ENCODE measurements at places on chromosomes 3 and 15.

DNA sequence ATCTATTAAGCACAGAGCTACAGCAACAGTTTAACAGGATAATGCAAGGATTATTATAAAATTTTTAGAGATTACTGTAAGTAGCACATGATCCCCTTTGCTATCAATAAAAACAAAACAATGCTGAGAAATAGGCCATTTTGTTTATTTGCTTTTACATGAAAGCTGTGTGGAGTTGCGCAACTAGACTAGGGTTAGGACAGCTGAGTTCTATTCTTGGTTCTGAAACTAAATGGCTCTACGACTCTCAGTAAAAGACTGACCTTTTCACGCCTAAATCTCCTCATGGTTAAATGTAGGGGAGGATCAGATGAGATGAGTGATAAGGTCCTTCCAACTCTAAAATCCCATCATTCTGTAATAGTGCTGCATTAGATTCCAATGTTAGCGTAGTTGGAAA is 25.0 kb downstream of the KCNMB2 start:
- DNase-seq = no peak

DNA sequence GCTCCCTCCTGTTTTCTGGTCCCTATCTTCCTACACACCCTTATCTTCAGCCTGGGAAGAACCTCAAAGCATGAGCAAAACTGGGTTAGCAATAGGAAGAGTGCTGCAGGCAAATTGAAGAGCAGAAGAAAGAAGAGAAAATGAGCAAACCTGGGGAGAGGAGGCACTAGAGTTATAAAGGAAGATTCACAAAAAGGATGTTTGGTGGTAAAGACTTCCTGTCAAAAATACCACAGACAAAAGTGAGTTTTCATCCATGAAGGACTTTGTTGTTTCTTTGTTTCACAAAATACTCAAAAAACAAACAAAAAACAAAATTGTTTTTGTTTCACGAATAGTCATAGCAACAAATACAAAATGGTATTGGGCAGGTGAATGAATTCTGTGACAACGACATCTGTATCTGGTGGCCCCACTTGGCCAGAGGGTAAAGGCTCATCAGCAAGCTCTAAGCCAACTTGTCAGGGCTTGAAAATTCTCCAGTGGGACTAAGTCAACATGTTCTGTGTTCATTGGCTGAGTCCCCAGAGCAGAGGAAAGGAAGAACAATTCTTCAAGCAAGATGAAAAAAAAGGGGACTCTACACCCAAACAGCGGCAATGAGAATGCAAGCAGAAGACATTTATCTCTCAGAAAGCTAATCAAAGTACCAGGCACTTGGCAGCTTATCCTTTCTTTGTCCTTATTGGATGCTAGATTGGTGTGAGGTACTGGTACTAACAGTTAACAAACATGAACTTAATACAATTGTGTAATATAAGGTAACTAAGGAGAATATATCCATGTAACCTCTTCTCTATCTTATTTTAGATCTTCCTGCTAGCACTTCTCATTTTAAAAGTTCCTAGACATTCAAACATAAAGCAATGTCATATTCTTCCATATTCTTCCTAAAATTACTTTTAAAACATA is 9.7 kb downstream of the ATP8B4 start:
- DNase-seq = no peak

DNA sequence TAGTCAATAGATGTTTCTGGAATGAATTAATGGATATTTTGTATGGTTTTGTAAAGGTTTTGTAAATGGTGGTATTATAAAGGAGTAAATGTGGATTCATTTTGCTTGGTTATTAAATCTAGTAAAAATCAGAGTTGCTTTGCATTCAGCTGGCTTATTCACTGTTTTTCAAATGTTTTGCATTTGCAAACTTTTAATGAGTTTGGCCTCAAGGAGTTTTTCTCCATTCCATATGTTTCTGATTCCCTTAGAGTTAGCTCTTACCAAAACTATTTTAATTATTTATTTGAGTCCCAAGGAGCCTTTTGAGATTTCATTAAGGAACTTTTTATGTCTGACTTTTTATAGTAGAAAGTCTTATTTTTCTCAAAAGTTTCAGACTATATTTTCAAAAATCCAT is 992.2 kb downstream of the DIPK2A start:
- no peak for DNase-seq

DNA sequence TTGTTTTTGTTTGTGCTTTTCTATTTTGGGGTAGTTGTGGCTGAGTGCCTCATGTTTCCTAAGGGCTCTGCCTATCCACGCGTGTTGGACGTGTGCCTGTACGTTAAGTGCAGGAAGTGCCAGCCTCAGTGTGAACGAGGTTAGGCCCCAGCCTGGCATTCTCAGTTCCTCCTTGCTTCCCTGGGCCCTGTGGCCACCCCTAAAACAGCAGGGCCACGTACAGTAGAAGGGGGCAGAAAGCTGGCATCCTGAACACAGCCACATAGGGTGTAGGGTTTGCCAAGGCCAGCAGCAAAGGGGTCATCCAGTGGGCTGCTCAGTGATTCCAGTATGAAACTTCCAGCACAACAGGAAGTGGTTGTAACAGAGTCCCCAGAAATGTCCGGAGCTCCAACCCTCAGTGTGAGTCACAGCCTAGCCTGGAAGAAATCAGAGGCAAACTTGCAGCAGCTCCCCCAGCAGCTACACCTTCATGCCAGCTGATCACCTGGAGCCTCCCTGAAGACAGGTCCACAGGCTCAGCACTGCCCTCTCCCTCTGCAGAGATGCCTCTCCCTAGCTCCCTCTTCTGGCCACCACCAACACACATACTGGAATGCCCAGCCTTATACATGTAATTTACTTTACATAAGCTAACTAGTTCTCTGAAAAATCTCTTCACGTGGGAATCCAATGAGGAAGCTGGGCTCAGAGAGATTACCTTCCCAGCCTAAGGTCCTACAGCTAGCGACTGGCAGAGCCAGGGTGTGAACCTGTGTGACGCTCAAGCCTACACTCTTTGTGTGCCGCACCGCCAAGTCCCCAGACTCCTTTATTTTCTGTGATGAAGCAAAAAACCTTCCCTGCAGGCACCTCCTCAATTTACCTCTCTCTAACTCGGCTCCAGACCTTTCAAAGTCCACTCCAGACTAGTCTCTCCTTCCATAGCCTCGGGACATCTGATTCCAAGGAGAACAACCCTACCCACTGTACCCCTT is 26.6 kb downstream of the ILDR1 start:
- DNase-seq = peak; percentile 52

GRCh38 chr3:133803469-133803868 is 2.1 kb upstream of the SRPRB start:
- no peak for DNase-seq

DNA sequence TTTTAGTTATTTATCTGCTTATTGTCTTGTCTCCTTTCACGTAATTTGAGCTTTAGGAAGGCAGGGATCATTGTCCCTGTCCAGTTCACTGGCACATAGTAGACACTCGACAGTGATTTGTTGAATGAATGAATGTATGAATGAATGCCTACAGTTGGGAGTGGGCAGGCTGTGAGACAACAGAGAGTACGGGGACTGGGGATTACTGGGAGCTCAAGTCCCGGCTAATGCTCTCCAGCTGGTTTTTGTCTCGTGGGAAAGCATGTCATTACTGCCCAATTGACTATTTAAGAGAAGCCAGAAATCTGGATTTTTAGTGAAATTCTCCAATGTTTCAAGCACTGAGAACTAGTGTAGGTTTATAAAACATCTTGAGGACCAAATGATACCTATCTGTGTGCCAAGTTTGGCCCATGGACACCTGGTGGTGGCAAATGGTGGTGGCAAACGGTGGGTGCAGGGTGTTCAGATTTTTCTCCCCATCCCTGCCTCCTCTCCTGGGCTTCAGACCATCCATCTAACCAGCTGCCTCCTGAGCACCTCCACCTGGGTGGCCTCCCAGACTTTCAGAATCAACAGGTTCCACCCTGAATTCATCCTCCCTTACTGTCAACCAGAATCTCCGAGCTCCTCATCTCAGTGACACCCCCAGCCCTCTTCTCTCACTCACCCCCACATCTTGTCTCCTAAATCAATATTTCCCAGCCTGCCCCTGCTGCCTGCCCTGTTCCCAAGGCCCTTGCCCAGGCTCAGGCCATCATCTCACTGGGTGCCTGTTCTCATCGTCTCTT is 36.2 kb upstream of the TRH start:
- no peak for DNase-seq

GRCh38 chr3:54296531-54296930 is 174.2 kb downstream of the CACNA2D3 start:
- DNase-seq = no peak

- DNase-seq = no peak
These were observed 37.4 kb upstream of the CCDC174 start for GRCh38 chr3:14614189-14614588.

GRCh38 chr15:76972389-76973361 is 22.3 kb upstream of the PSTPIP1 start:
- DNase-seq = no peak

- DNase-seq = no peak
These were observed 24.7 kb upstream of the HHLA2 start for GRCh38 chr3:108271626-108272025.

- no peak for DNase-seq
These were observed 284.8 kb downstream of the OTOL1 start for GRCh38 chr3:161781381-161781780.

DNA sequence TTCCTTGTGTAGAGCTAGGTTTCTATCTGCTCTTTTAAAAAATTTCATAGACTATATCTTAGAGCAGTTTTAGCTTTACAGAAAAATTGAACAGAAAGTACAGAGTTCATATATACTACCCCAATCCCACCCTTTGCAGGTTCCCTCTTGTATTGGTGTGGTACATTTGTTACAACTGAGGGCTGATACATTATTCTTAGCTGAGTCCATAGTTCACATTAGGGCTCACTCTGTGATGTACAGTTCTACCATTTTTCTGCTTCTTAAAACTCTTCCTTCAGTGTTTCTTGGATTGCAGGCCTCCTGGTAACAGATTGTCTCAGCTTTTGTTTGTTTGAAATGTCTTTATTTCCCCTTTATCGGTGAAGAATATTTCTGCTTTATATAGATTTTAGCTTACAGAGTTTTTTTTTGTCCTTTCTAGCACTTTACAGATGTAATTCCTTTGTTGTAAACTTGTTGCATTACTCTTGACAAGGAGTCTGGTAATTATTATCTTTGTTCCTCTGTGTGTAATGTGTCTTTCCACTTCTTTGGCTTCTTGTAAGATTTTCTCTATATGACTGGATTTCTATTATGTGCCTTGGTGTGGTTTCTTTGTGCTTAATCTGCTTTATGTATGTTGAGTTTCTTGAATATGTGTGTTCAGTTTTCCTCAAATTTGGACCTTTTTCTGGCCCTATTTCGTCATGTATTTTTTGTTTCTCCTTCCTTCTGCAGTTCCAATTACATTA is 25.3 kb downstream of the MEF2A start:
- no peak for DNase-seq

- DNase-seq = no peak
These were observed 31.3 kb upstream of the CCDC54 start for GRCh38 chr3:107345822-107346405.

- DNase-seq = no peak
These were observed 70.1 kb upstream of the RORA start for GRCh38 chr15:61299075-61299763.

- DNase-seq = peak; percentile 88
These were observed 56.3 kb downstream of the IL20RB start for GRCh38 chr3:137013951-137014688.

- no peak for DNase-seq
These were observed 727.7 kb downstream of the ROBO1 start for GRCh38 chr3:79040091-79040490.

DNA sequence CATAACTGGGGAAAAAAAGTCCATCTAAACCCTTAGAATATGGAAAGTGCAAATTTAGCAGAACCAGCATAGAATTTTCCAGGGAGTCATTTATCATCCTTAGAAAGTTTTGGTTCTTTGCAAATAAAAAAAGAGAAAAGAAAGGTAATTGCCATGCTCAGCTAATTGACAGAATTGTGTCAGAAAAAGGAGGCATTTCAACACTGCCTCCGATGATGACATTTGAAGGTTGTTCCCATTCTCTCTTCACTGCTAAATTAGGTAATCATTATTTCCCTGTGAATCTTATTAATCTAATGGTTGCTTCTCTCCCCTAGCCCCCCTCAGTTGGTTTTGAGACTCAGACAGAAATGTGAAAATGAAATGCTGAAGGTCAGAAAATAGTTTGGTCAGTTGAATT is 139.2 kb downstream of the PDCD6IP start:
- no peak for DNase-seq

GRCh38 chr3:10041034-10041433 is 14.8 kb downstream of the FANCD2 start:
- no peak for DNase-seq

- DNase-seq = no peak
These were observed 19.9 kb downstream of the ALDH1L1 start for GRCh38 chr3:126160243-126161210.

DNA sequence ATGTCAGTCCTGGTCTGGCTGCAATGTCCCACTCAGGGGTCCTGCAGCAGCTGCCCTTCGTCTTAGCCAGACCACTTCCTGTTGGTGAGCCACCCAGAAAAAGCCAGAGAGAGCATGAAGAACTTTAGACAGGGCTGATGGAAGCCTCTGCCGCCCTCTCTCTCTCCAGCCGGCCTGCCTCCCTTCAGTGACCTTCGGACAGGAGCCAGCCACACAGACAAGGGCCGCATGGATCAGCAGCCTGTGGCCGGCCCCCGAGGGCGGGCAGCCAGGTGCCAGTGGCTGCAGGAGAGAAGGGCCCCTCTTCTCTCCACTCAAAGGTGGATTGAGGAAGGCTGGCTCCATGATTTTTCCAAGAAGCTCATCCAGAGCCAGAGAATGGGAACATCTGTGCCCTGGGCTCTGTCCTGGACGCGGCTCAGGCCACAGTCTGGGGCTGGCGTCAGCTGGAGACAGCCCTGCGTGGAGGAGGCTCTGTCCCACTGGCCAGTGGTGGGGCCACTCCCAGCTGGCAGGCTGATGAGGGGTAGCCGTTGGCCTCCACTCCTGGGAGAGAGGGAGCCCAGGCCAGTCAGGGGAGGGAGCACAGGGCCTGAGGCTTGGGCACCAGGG is 42.9 kb downstream of the ISG20 start:
- no peak for DNase-seq

DNA sequence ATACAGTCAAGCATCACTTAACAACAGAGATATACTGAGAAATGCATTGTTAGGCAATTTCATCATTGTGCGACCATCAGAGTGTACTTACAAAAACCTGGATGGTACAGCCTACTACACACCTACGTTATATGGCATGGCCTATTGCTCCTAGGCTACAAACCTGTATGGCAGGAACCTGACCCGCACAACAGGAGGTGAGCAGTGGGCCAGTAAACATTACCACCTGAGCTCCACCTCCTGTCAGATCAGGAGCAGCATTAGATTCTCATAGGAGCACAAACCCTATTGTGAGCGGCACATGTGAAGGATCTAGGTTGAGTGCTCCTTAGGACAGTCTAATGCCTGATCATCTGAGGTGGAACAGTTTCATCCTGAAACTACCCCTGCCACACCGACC is 89.7 kb downstream of the SCAPER start:
- no peak for DNase-seq

GRCh38 chr15:35698331-35698730 is 152.4 kb upstream of the DPH6 start:
- no peak for DNase-seq

DNA sequence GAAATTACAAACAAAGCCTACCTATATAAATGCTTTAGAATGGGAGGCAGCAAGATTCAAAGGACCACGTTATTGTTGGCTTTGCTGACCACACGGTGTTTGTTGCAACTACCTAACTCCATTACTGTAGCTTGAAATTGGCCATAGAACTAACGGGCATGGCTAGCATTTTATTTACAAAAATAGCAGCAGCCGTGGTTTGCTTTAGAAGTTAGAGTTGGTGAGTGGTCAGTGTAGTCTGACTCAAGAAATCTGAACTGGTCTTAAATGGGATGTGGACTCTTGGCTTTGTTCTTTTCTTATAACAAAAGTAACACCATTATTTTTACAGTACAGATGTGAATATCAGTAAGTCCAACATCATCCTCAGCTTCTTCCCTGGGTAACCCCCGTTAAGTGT is 10.6 kb downstream of the ATP1B3 start:
- DNase-seq = no peak
